ENCODE measurements at places on chromosomes 11 and 22.

DNA sequence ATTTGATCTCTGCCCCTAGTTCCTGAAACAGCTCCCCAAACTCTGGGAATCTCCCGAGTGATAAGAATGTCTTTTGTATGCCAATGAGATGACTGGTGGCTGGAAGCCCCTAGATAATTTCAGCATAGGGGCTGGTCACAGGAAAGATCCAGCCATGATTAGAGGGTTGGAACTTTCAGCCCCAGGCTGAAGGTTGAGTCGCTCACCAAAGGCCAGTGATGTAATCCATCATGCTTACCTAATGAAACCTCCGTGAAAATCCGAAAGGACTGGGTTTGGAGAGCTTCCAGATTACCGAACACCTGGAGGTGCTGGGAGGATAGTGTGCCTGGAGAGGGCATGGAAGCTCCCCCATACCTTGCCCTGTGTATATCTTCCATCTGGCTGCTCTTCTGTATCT, 26.0 kb downstream of the LRRC32 start:
- no peak for DNase-seq

DNA sequence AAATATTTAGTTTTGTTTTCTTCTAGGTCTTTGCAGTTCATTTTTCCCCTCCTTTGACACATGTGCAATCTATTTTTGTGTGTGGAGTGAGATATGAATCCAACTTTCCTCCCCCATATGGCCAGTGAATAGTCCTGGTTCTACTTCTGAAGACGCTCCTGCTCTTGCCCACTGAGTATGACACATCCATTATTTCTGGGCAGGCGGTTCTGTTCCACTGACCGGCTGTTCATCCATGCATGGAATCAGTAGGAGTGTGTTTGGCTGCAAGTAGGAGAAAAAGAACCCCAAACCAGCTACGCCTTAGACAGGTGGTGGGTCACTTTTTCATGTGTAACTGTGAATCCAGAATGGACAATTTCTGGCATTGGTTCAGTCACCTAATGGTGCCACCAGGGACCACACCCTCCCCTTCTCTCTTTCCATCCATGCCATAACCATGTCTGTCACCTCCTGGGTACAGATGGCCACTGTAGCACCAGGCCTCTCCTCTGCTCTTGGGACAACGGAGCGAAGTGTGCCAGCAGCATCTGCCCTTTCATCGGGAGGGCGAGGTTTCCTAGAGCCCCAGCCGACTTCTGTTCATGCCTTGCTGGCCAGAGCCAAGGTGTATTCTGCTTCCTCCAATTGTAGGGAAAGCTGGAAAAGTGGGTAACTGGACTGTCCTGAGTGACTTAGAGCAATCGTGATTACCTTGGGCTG, 67.4 kb upstream of the SLC22A12 start:
- no peak for DNase-seq

- DNase-seq: no peak
These were observed 124.5 kb upstream of the HSD17B12 start for GRCh38 chr11:43555816-43556611.

DNA sequence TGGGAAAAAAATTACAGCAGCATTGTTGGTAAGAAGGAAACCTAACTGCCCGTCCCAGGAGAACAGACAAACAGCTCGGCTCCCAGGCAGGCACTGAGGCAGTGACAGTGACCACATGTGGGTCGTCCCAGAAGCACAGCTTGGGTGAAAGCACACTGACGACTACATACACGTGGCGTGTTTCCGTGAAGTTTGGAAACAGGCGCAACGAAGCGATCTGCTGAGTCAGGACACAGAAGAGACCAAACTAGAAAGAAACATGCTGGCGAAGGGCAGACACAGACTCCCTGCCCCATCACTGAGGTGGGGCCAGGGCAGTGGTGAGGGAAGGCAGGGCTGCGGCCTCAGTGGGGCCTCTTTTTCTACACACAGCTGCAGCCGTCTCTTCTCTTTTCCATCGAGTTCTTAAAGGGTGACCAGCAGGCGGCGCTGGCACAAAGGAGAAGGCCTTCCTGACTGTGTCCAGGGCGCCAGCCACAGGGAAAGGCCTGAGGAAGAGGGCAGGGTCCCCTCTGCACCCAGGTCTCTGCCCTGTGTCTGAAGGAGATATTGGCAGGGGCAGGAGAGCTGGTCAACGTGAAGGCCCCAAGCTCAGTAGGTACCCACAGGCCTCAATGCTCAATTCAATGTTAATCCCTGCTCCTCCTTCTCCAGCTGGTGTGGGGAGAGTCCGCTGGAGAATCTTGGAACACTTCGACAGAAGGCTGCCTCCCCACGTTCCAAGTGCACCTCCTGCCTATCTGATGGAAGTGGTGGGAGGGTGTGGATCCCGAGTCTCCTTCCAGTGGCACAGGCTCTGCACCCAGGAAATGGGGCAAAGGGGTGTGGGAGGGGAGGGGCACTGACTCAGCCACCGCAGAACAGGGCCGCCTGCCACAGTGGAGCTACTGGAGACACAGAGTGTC, 19.9 kb downstream of the CARS1 start:
- DNase-seq: peak; percentile 34

DNA sequence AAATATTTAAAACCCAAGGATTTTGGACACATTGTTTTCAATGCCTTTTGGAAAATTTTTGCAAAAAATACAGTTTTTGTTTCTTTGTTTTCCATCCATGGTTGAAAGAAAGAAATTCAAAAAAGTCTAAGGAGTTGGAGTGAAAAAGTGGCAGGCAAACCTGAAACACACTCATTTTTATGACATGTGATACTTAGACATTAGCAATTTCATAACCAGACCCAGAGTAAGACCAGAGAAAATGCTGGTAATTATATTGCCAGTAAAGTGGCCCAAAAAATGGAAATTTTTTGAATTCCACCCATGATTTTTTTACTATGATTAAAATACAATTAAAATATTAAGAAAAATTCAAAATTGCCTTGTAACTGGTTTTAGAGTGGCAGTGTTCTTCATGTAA, 128.2 kb downstream of the SLC17A6 start:
- no peak for DNase-seq

GRCh38 chr11:45859661-45860140, 12.4 kb downstream of the CRY2 start:
- no peak for DNase-seq

GRCh38 chr11:76699451-76700091, 29.0 kb upstream of the LRRC32 start:
- no peak for DNase-seq

DNA sequence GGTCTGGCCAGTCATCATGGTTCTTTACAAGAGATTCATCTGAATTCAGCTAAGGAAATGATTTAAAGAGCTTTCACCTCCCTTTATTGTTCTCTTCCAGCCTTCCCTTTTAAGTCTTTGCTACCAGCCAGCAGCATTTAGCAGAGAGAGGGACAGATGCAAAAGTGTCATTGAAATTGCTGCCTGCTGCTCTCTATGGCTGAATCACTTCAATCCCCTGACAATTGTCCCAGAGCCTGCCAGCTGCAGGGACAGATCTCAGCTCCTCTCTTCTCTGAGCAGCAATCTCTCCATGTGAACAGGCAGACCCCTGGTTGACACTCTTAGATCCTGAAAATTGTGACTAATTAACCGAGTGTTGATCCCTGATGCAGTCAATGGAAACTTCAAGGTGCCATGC, 816.9 kb upstream of the CCDC90B start:
- DNase-seq: no peak

GRCh38 chr11:128559496-128560103, 27.8 kb downstream of the ETS1 start:
- no peak for DNase-seq

Data from D721Med (cell line).